Left renal cortex interstitium (tissue), 4 donors: ENCODE measurements at places on chromosomes 1 and 21. TPM values are rescaled to one million over a fixed set of nuclear protein-coding genes. Genes with fewer than 3 reads are reported as not detected.

Gene GATAD2B
- polyA plus RNA-seq: 22.6 TPM

Gene ARHGAP29
- polyA plus RNA-seq: 90.7 TPM

Gene SPRR1B
- polyA plus RNA-seq: not detected

Gene TMEM61
- polyA plus RNA-seq: 1.5 TPM

Gene CYP4Z1
- 0.44 TPM for polyA plus RNA-seq

Gene HHAT
- polyA plus RNA-seq: 13.9 TPM

Gene CELA3A
- not detected for polyA plus RNA-seq

Gene FOXE3
- 0.22 TPM for polyA plus RNA-seq

Gene CDC42BPA
- polyA plus RNA-seq: 37.8 TPM

Gene FAM167B
- 8.6 TPM for polyA plus RNA-seq
